ENCODE measurements at places on chromosomes 16 and 17.

DNA sequence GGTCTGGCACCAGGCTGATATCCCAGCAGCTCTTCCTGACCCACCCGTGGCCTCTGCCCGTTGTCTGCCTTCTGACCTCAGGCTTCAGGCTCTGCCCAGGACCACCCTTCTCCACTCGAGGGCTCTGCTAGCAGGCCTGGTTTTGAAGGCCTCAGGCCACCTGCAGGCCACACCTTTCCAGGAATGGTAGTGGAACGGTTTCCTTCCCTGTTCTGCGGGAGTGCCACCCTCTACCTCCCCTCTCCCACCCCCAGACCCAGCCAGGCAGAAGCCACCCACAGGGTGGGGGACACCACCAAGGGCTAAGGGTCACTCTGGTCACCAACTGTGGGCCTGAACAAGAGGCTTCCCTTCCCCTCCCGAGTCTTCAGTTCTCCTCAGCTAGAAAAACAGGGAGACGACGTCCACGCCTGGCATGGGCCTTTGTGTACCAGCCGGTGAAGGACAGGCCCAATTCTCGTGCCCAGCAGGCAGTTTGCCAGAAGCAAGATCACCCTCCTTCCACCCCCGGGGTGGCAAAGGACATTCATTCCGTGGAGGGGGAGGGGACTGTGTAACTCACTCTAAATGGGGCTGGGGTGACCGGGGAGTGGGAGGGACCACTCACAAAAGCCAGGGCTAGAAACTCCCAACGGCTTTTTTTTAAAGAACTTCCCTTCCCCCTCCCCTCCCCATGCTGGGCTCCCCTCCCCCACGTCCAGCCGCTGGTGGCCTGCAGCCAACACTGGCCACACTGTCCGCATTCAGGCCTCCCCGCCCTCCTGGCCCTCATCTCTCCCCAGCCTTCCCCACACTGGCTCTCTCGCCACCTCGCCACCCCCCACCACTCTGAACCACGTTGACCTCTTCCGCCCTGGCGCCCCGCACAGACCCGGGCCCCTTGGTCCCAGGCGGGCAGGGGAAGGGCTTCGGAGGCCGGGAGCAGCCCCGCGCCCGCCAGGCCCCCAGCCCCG lies 7.7 kb downstream of the CBX4 start:
- DNase-seq, result no peak

DNA sequence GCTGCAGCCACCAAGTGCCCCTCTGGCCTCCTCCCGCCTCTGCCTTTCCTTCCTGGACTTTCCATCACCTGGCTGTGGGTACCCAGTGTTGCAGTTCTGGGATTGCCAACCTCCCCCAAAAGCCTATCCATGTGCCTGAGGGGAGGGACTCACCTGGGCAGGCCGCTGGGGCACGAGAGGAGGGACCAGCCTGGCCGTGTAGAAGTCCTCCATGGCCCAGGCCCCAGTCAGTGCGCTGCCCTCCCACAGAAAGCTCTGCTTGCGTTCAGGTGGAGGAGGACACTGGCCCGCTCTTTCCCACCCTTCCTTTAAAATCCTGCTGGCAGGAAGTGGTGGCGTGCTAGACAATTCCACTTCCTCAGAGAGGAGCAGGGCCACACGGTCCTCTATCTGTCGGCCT lies 14.2 kb downstream of the SLX4 start:
- no peak for DNase-seq

DNA sequence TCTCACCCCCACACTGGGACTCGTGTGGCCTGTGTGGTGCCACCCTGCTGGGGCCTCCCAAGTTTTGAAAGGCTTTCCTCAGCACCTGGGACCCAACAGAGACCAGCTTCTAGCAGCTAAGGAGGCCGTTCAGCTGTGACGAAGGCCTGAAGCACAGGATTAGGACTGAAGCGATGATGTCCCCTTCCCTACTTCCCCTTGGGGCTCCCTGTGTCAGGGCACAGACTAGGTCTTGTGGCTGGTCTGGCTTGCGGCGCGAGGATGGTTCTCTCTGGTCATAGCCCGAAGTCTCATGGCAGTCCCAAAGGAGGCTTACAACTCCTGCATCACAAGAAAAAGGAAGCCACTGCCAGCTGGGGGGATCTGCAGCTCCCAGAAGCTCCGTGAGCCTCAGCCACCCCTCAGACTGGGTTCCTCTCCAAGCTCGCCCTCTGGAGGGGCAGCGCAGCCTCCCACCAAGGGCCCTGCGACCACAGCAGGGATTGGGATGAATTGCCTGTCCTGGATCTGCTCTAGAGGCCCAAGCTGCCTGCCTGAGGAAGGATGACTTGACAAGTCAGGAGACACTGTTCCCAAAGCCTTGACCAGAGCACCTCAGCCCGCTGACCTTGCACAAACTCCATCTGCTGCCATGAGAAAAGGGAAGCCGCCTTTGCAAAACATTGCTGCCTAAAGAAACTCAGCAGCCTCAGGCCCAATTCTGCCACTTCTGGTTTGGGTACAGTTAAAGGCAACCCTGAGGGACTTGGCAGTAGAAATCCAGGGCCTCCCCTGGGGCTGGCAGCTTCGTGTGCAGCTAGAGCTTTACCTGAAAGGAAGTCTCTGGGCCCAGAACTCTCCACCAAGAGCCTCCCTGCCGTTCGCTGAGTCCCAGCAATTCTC lies 27.4 kb downstream of the STH start:
- DNase-seq, result no peak

DNA sequence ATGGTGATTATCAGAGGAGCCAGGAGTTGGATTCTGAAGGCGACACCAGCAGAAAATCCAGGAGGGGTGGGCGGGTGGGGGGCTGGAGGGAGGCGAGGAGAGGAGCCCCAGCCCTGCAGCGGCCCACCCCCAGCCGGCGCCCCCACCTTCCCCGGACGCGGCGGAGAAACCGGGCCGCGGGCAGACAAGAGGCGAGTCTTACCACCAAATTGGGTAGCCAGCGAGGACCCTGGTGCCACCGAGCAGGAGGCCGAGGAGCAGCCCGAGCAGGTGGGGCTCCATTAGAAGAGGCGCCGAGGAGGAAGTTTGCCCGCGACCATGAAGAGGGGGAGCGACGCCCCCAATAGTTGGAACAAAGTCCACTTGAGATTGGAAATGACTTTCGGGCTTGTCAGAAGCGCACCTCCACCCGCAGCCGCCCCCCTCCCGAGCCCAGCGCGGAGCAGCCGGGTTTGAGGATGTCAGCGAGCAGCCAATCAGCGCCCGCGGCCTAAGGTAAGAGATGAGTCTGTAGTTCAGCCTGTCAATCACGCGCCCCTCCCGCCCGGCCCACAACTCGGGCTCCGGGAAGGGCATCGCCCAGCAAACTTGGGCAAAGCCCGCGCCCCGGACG lies at the start of gene WNT3:
TSS of gene WNT3 (minus strand) at position 377 of the 613 bp plus-strand sequence. CDS start at position 282, 95 bp downstream.
- DNase-seq, result no peak
